ENCODE measurements at places on chromosomes 6 and 20. TPM values are rescaled to one million over a fixed set of nuclear protein-coding genes. Genes with fewer than 3 reads are reported as not detected.

GRCh38 chr20:49587111-49587570 is 19.2 kb upstream of the PTGIS start:
- DNase-seq = no peak

The WFDC10B gene
- not detected for total RNA-seq

The OR2H2 gene
- not detected for total RNA-seq

DNA sequence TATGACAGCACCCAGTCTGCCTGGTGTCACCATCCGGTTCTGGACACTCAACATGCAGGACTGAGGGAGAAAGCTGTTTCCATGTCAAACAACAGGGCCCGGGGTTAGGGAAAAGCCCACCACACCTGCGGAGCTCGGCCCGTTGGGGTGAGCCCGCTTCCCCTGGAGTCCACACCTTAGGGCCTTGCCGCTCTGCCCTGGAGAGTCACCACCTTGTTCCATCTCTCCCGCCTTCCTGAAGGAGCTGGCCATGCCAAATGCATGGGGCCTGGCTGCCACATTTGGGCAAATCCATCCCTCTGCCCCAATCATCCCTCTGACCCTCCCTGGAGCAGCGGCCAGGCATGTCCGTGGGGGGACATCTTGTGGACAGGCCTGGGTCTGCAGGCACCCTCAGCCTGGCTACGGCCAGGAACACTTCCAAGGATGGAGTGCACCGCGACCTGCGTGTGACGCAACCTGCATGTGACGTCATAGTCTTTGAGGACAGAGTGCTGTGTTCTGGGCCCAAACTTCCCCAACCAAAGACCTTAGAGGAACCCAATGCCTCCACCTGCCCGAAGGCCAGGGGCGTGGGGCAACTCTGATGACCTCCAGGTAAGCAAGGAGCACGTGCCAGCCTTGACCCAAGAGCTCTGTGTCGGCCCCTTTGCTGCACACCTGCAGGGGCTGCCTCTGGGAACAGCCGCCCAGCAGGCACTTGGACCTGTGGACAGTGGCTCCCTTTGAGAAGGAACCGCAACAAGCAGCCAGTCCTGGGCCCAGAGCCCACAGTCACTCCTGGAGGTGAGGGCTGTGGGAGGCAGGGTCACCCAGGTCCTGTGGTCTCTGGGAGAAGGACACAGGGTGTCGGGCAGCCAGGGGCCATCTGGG is 1.7 kb downstream of the CABLES2 start:
- DNase-seq = peak; percentile 48

DNA sequence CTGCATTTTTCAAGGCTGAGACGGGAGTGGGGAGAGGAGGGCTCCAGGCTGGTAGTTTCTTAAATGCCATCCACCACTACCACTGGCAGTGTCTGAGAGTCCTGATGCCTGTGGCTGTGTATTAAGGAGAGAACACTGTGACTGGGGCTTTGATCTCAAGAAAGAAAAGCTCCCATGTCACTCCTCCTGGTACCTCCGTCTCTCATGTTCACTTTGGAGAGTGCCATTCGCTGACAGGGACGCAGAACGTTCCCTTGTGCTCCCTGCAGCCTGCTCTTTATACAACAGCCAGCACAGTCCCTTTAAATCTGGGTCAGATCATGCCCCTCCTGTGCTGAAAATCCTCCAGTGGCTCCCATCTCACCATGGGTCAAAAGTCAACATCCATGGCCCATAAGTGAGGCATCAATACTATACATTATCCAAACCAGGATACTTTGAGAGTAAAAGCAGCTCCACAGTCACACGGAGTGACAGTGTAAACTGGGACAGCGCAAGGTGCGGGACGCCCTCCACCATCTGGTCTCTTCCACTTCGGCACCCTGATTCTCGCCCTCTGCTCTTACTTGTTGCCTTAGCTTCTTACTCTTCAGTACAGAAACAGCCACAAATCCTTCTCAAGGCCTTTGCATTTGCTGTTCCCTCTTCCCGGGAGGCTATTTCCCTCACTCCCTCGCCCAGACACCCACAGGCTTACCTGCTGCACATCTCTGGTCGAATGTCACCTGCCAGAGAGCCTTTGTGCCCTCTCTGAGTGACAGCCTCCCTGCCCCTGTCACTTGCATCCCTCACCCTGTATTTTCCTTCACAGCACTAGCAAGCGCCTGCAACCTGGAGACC is 20.0 kb downstream of the PDYN start:
- DNase-seq = no peak

DNA sequence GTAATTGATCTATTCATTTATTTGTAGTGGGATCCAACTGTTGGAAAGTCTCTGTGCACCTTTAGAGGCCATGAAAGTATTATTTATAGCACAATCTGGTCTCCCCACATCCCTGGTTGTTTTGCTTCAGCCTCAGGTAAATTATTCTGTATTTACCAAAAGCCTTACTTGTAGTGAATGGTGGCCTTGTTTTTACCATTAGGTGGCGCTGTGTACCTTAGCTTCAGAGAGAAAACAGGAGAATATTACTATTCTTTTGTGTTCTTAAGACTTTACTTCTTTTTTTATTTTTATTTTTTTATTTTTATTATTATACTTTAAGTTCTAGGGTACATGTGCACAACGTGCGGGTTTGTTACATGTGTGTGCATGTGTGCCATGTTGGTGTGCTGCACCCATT is 23.7 kb downstream of the PEX7 start:
- peak; percentile 53 for DNase-seq

DNA sequence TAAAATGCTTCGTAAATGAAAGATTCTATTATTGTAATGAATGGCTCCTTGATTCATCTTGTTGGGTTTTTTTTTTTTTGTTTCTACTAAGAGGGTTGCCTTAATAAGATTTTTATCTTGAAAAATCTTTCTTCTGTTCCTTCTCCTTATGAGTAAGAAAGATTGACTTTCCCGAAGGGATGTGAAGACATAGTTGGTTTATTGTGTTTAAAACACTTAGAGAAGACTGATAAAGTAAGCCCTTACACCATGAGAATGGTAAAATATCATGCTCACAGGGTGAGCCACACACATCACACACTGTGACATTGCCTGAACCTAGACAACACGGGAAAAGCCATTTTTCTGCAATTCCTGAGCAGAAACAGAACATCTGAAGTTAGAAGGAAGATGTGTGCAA is 317.2 kb upstream of the TCF21 start:
- no peak for DNase-seq

The TP53TG5 gene
- total RNA-seq = not detected

GRCh38 chr6:162154001-162154400 is 573.6 kb downstream of the PRKN start:
- no peak for DNase-seq

DNA sequence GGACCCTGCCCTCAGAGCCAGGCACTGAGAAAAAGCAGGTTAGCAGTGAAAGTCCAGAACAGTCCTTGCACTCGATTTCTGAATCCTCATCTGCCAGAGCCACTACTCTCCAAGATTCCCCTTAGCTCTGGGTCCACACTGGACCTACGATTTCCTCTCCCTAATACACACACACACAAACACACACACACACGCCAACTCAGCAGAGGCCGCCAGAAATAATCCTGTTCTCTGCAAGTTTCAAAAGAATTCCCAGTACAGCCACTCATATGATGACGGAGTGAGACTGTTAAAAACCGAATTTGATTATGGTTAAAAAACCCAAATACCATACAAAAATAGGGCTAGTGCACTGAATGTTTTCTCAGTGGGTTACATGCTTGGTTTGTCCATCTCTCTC is 90.8 kb downstream of the GMPR start:
- no peak for DNase-seq

The SLC13A3 gene
- under 0.01 TPM for total RNA-seq

The CFAP61 gene
- not detected for total RNA-seq

DNA sequence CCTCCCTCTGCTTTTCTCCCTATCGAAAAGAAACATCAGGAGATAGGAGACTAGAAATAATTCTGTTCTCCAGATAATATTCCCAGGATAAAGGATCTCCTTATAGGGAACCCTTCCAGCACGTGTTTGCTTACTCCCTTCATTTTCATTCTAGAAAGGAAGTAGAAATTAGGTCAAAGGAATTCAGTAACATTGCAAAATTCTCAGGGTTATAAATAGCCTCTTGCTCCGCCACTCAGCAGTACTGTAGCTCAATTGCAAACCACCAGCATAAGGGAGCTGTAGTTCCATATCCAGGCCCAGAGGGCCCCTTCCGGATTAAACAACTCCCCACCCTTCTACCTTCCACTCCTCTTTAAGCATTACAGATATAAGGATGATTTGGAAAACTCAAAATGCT is 6.2 kb downstream of the ELMO2 start:
- peak; percentile 13 for DNase-seq

DNA sequence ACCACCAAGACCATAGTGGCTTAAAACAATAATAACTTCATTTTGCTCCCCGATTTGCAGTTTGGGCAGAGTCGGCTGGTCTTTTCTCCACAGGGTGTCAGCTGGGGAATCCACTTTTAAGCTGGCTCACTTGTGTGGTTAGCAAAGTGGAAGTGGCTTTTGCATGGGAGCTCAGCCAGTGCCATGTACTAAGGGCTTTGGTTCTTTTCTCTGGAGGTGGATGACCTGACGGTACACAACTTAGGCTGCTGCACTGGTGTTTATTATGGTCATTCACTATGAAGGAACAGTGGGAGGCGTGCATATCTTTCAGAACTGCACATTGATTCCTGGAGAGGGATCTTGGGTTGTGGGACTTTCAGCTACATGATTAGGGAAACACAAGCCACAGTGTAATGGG is 141.0 kb downstream of the OR2B2 start:
- no peak for DNase-seq

- no peak for DNase-seq
Observed at GRCh38 chr6:141153563-141153962, 979.2 kb upstream of the GJE1 start.

- DNase-seq = peak; percentile 63
Observed at GRCh38 chr6:134510920-134511319, 193.0 kb upstream of the SGK1 start.

- no peak for DNase-seq
Observed at GRCh38 chr6:99136488-99136887, 188.7 kb upstream of the FBXL4 start.

The BMP5 gene
- total RNA-seq = not detected

- DNase-seq = no peak
Observed at GRCh38 chr20:50820515-50821256, 25.8 kb downstream of the BCAS4 start.

- no peak for DNase-seq
Observed at GRCh38 chr6:129141499-129141898, 258.6 kb downstream of the LAMA2 start.

GRCh38 chr6:29230666-29231065 is 60.0 kb downstream of the OR2J2 start:
- DNase-seq = no peak

- DNase-seq = peak; percentile 30
Observed at GRCh38 chr20:63577317-63577894, 3.4 kb upstream of the HELZ2 start.

The LST1 gene
- not detected for total RNA-seq

The PAK5 gene
- under 0.01 TPM for total RNA-seq

- DNase-seq = no peak
Observed at GRCh38 chr6:162785632-162786242, 58.0 kb downstream of the PACRG start.

- DNase-seq = peak; percentile 71
Observed at GRCh38 chr6:16766043-16766536, 4.8 kb upstream of the ATXN1 start.

DNA sequence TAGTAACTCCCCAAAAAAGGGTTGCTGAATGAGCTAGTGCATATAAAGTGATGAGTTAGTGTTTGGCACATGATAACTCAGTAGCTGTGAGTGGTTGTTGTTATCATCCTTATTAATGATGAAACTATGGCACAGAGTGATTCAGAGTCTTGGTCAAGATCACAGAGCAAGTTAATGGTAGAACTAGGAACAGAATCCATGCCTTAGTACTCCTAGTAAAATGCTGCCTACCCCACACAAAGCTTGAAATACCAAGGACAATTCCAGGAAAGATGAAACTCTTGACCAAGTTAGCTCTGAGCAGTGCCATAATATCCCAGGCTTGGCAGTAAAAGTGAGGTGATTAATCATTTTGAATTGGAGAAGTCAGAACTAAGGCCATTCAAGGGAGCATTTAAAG is 109.1 kb upstream of the ENPP5 start:
- DNase-seq = no peak

- no peak for DNase-seq
Observed at GRCh38 chr20:17651129-17651759, 30.8 kb downstream of the RRBP1 start.

The PACRG gene
- under 0.01 TPM for total RNA-seq

The HLA-DOA gene
- not detected for total RNA-seq

DNA sequence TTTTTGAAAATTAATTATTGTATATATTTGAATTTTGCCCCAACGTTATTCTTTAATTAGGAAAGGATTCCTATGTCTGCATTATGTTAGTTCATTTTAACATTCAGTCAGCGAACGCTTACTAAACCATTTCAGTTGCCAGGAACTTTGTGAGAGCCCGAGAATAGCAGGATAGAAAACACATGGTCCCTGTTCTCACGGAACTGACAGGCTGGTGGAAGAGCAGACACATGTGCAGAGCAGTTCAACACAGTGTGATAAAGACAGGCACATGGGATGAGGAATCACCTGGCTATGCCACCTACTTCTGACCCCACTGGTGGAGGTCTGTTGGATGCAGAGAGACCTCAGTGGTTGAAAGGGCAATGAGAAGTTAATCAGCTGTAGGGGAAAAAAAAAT is 367.2 kb downstream of the EPM2A start:
- DNase-seq = no peak

DNA sequence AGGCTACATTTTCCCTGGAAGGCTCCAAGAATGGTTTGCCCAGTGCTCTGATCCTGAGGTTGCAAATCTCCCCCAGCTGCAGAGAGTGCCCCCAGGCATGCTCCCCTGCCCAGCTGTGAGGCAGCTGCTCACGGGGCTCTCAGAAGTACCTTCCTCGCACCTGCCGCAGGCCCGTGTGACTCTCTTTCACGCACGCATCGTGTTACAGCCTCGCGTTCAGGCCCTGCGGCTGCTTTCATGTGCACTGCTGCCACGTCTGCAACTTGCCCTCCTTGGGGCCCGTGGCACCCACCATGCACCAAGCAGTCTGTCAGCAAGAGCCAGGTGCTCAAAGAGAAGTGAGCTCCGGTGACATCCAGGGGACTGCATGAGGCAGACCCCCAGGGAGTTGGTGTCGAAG is 28.6 kb upstream of the SPO11 start:
- DNase-seq = no peak

DNA sequence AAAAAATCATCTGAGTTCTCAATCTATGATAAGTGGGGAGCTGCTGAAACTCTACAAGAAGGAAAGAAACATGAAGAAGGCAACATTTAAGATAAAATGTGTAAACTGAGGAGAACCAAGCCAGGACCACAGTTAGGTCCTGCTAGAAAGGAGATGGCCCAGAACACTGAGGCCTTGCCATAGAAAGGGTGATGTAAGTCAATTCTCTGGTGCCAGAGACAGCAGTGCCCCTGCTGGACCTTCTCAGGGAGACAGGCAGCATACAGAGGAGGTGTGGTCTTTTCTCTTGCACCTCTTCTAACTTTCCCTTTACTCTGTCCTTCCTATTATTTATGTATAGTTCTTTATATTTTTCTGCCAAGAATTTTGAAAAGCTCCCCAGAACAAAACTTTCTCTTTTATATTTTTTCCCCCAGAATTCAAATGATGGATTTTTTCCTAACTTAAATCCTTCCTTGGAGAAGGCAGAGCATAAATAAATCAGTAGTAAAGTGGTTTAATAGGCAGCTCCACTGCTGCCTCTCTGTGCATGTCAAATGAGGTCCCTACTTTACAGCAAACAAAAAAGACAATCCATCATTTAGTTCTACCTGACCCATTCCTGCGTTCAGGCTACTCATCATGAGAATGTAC is 9.0 kb downstream of the UQCC2 start:
- peak; percentile 71 for DNase-seq

GRCh38 chr6:92723390-92723931 is 695.9 kb downstream of the EPHA7 start:
- no peak for DNase-seq
